ENCODE measurements at places on chromosomes 12 and 14.

GRCh38 chr12:46067094-46067493 lies 76.7 kb upstream of the SCAF11 start:
- DNase-seq = no peak

DNA sequence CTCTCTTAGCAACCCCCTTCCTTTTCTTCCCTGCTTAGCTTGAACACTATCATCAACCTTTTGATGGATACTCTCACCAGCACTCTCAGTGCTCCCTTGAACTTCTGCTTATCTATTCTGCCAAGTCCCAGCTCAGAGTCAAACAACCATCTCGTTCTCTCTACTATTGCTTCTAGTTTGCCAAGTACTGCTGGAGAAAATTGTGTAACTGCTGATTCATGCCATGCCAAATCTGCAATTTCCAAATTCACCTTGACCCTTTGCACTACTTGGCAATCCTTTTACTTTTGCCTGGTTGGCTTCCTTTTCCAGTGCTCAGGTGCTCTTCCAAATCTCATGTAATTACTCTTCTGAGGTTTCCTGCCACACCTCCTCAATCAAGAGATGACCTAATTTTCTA lies 2.8 kb upstream of the CCDC196 start:
- peak; percentile 23 for DNase-seq

DNA sequence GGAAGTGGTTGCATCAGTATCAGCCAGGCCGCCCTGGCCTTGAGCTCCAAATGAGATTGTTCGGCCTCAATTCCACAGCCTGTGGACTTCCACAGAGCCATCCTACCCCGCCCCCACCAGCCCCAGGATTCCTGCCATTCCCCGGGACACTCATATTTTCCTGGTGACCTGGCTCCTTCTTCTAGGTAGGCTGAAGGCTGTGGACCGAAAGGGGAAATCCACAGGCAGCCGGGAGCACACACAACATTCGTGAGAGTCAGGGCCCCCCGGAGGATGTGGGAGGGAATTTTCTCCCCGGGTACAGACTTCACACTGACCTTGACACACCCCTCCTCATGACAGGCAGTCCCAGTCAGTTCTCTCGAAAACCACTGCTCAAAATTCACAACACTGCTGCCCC lies 39.9 kb downstream of the RIN3 start:
- peak; percentile 20 for DNase-seq

DNA sequence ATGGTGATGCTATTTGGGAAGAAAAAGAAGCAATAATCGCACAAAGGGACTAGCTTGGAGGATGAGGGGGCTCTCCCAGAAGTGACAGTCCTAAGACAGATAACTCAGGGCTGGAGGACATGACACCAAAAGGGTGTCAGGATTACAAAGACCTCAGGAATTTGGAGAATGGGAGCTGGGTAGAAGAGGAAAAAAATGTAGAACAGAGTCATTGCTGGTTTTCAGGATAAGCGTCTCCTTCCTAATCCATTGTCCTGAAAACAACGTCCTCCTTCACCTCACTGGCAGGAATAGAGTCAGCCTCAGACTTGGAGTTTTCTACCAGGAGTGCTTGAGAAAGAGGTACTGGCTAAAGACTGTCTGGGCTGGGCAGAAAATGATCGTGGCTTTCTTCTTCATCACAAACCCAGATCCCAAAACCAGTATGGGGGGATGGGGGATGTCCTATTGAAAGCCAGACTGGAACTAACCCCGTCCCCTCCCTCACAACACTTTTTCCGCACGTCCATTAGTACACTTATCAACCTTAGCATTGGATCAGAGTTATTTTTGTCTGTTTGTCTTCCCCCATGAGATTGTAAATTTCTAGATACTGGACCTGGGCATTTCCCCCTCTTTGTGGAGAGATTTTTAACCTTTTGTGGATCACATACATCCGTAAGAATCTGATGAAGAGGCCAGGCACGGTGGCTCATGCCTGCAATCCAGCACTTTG lies 14.3 kb downstream of the B4GALNT3 start:
- DNase-seq = peak; percentile 3

DNA sequence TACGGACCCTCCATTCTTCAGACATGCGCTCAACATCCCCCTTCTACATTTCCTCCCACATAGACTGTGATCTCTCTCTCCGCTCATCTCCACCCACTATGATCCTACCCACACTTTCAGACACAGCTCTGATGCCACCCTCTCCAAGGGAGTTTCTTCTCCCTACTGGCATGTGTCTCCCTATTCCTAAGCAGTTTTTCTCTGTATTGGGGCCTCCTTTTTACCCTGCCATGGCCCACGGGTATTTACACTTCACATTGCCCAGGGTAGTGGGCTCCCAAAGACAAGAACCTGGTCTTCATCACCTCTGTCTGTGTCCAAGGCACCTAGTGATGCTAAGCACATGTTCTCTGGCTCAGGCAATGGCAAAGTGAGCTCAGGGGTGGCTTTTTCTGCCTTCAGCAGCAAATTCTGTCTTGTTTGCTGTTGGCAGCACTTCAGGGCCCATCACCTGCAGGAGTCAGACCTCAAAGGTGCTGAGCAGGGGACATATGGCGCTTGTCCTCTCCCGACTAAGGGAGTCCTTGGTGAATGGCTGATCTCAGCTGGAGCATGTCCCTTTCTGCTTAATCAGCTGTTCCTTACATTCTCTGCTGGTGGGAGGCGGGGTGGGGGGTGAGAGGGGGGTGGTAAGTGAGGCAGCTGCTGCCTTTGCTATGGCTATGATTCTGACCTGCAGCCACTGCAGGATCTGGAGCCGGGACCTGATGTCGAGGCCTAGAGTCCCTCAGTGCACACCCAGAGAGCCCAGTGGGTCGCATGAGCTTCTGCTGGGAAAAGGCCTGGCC lies 256.8 kb downstream of the PCNX1 start:
- DNase-seq = no peak

- DNase-seq = peak; percentile 8
Observed at GRCh38 chr12:120062976-120063579, 53.5 kb downstream of the RAB35 start.

DNA sequence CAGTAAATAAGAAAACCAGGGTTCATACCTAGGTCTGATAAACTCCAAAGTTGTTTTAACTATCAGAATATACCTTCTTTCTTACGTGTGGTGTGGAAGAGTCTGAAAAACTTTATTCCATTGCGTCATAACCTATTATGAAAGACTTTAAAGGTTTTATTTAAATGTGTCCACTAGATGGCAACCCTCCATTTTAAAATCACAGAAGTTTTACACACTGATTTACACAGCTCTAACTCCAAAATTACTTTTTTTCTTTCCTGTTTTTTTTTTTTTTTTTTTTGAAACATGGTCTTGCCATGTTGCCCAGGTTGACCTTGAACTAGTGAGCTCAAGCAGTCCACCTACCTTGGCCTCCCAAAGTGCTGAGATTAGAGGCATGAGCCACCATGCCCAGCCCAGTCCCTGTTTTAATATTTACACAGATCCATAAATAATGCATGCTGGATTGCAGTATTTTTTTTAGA lies 17.3 kb upstream of the TMPRSS12 start:
- peak; percentile 75 for DNase-seq

GRCh38 chr12:54197431-54197909 lies 8.7 kb upstream of the SMUG1 start:
- DNase-seq = no peak

DNA sequence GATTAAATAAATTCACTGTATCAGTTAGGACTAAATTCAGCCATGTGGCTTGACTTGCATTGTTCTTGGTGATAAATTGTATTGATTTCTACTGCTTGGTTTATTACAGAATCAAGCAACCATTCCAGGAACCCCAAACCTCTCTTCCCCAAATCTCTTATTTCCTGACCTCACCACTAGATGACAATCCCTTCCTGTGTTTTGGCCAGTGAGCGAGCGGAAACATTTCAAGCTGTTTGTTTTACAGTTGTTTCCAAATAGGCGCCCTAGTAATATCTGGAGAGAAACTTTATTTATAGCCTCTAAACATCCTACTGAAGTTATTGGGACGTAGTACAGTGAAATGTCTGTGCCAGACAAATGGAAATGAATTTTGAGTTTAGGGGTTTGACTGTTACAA lies 161.1 kb downstream of the SNAPC1 start:
- peak; percentile 60 for DNase-seq

GRCh38 chr14:34569750-34570149 lies 30.2 kb upstream of the EAPP start:
- DNase-seq = peak; percentile 61

- DNase-seq = peak; percentile 57
Observed at GRCh38 chr14:64294672-64295413, 672 bp upstream of the ESR2 start.

- no peak for DNase-seq
Observed at GRCh38 chr12:94863321-94864035, 140.0 kb downstream of the NDUFA12 start.

- peak; percentile 55 for DNase-seq
Observed at GRCh38 chr12:68317047-68317667, 15.0 kb downstream of the MDM1 start.

DNA sequence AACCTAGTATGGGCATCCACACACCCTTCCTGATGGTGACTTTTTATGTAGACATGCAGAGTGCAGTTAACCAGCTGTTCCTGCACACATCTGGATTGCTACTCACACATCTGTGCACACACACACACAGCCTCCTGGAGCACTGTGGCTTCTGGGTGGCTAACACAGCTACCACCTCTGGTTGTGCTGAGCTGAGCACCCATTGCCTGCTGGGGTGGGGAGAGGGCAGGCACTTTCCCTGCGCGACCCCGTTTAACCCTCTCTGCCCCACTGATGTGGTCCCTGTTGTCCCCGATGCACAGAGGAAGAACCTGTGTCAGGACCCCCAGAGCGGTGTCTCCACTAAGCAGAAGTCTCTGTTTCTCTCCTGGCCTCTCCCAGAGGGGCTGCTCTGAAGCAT lies 14.4 kb upstream of the SERPINA3 start:
- no peak for DNase-seq

DNA sequence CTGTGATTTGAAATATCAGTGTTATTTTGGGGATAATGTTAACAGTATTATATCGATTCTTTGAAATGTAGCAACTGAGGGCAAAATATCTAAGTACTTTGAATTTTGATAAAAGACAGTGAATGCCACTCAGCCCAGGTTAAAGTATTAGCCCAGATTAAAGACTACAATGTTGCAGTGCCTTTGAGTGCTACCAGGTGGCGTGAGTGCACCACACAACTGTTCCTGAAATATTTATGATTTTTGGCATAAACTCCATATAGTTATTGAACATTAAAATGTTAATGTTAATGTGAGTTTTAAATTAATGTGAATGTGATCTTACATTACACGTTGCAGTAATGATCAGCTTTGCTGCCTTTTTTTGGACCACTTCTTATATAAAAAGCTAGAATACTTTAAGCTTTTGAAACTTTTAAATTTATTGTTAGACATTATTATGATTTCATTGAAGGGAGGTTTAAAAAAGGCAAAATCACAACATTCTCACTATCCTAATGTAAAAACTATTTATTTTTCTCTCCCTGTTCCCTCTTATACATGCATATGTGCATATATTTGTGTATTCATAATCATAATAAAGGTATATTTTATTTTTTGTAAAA lies 22.5 kb downstream of the MRPS35 start:
- peak; percentile 56 for DNase-seq

DNA sequence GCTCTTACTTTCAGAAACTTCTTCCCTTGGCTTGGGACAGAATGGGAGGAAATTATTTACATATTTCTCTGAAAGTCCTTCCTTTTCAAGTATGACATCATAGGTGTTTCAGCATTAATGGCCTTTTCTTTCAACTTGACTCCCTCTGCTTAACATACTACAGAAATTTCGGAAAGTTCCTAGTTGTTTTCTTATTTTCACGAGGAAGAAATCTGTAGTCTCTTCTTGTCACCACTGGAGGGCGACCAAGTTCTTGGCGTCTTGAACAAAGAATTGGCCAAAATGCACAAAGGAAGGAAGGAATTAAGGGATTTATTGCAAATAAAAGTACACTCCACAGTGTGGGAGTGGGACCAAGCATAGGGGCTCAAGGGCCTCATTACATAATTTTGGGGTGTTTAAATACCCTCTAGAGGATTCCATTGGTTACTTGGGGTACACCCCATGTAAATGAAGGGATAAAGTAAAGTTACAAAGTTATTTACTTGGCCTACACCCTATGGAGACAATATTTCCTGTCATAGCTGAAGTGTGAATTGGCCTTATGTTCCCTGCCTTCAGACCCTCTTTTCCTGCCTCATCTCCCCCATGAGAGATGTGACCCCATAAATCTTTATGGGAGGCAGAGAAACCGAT lies 70.4 kb downstream of the RPL10L start:
- DNase-seq = no peak

DNA sequence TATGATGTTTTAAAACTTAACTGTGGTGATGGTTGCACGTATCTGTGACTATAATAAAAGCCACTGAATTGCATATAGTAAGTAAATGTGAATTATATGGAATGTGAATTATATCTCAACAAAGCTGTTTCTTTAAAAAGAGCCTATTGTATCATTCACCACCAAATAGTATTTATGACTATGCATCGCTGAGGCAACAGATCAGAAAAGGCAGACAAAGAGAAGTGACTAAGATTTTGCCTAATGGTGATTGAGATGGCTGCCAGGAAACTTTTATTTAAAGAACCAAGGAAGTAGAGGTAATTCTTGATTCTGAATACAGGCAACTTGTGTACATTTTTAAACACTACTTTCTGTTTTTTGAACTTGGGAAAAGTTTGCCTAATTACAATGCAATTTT lies 31.7 kb downstream of the DHRS7 start:
- no peak for DNase-seq

DNA sequence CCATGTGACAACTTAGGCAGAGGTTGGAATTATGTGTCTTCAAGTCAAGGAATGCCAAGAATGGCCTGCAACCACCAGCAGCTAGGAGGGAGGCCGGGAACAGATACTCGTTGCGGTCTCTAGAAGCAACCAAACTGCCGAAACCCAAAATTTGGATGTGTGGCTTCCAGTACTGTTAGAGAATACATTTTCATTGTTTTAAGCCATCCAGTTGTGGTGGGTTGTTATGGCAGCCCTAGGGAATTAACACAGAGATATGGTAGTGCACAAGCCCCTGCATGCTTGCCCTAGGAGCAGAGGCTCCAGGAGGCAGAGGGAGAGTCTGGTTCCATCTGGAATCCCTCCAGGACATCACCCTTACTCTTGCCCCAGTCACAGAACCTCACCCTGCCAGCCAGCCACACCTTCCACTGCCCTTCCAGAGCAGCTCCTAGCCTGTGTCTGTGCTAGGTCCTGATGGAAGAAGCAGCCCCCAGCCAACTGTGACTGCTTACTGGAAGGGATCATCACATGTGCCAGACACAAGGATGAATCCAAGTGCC lies 19.5 kb downstream of the PITPNM2 start:
- no peak for DNase-seq

GRCh38 chr12:65570451-65571130 lies 253.7 kb upstream of the HMGA2 start:
- DNase-seq = no peak

- no peak for DNase-seq
Observed at GRCh38 chr14:68890173-68890931, 88.8 kb downstream of the ACTN1 start.
